ENCODE measurements at places on chromosomes 2 and 18.

- no peak for DNase-seq
Measured at GRCh38 chr2:11279398-11279797, 65.0 kb downstream of the ROCK2 start.

- DNase-seq: no peak
Measured at GRCh38 chr2:121248766-121249343, 36.1 kb downstream of the TFCP2L1 start.

DNA sequence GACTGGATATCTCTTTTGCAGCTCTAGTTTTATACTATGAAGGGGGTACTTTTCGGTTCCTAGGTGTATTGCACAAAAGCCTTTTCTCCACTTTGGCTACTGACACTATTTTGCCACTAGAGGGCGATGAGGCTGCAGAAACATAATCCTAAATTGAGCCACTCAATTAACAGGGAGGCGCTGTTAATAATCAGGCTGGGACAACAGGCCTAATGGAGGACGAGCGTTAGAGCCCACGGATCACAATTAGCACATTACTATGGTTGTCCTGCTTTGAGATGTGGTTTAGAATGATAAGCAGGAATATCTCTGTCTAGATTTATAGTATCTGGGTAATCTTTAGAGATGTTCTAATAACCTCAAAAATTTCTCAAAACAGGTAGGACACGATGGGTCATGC is 62.2 kb upstream of the PMAIP1 start:
- no peak for DNase-seq

- no peak for DNase-seq
Measured at GRCh38 chr2:238667008-238667407, 180.9 kb upstream of the TWIST2 start.

DNA sequence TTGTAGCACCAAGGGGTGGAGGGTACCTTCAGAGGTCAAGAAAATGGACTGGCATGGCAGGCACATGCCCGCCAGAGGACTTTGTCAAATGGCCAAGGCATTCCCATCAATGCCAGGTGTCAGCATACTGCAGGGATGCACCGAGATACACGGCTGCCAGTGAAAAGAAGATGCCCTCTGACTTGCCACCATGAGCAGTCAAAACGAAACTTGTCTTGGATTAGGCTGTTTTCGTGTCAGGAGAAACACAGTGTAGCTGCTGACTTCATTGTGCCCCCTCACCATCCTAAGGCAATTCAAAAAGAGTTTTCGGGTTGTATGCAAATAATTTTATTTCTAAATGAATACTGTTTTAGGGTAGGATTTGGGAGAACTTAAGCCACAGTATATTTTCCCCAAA is 181.5 kb downstream of the NAPG start:
- DNase-seq: no peak
